Osteocyte (in vitro differentiated cells): ENCODE measurements at places on chromosomes 7 and 10. TPM values are rescaled to one million over a fixed set of nuclear protein-coding genes. Genes with fewer than 3 reads are reported as not detected.

Gene PON3
- not detected in 2 replicates for total RNA-seq

Gene CYP26C1
- total RNA-seq, result 0.08 TPM in 1 of 2 replicates, not detected in the other

Gene FAM241B
- total RNA-seq, result 3.4 TPM in 2 replicates

DNA sequence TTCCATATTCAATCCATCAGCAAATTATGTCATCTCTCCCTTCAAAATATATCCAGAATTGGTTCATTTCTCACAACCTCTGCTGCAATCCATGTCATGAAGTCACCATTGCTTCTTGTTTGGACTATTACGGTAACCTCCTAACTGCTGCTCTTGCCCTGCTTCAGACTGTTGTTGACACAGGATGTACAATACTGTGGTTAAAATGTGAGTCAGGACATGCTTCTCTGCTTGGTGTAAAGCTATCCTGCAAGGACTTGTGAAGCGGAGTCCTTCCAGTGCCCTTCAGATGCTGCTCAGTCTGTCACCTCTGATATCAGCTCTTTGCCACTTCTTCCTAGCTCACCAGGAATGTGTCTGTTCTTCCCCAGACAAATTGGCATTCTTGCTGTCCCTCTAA lies 10.4 kb upstream of the NXPH1 start:
- no peak overlapping the region for H3K27ac ChIP-seq
- H3K36me3 ChIP-seq, result no peaks in the 10 kb centered on the region
- no peaks in the 10 kb centered on the region for H3K4me1 ChIP-seq
- H3K27me3 ChIP-seq, result peaks cover 2% of the 10 kb centered on the region

DNA sequence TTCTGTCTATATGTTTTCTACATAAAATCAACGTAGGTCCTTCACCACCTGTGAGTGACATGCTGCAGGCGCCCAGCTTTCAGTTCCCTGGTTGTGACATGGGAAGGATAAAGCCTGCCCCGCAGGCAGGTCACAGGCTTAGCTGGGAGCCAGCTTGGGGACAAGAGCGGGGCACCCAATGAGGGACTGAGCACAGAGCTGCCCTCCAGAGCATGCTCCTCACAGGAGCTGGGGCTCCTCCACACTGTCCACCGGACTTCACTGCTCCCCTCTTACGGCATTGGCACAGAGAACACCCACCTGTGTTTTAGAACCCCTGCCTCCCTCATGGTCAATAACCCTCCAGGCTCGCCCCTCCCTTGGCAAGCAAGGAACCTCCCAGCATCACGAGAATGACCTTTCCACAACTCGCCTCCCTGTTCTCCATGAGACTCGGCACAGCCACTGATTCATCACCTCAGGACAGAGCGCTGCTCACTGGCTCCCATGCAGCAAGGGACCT lies 187.1 kb downstream of the TNS3 start:
- peaks cover 66% of the 10 kb centered on the region for H3K36me3 ChIP-seq
- no peak for DNase-seq
- H3K27ac ChIP-seq, result no peak overlapping the region
- no peaks in the 10 kb centered on the region for H3K27me3 ChIP-seq
